Activated CD4-positive, alpha-beta T cell treated with anti-CD3 and anti-CD28 coated beads, Interleukin-2, amount 10 ng/mL, durations not matched to agents 7 days and 5 days (primary cell): ENCODE measurements at places on chromosomes 7 and 10. TPM values are rescaled to one million over a fixed set of nuclear protein-coding genes. Genes with fewer than 3 reads are reported as not detected.

GRCh38 chr10:90641731-90642130 lies 216.1 kb downstream of the HTR7 start:
- H3K27ac ChIP-seq = no peak overlapping the region
- H3K36me3 ChIP-seq = no peaks in the 10 kb centered on the region

GRCh38 chr10:92091965-92092364 lies 168.4 kb downstream of the BTAF1 start:
- H3K27ac ChIP-seq = no peak overlapping the region
- peaks cover 4% of the 10 kb centered on the region for H3K4me1 ChIP-seq
- no peaks in the 10 kb centered on the region for H3K36me3 ChIP-seq
- no peaks in the 10 kb centered on the region for H3K27me3 ChIP-seq
- H3K4me3 ChIP-seq = no peak overlapping the region

DNA sequence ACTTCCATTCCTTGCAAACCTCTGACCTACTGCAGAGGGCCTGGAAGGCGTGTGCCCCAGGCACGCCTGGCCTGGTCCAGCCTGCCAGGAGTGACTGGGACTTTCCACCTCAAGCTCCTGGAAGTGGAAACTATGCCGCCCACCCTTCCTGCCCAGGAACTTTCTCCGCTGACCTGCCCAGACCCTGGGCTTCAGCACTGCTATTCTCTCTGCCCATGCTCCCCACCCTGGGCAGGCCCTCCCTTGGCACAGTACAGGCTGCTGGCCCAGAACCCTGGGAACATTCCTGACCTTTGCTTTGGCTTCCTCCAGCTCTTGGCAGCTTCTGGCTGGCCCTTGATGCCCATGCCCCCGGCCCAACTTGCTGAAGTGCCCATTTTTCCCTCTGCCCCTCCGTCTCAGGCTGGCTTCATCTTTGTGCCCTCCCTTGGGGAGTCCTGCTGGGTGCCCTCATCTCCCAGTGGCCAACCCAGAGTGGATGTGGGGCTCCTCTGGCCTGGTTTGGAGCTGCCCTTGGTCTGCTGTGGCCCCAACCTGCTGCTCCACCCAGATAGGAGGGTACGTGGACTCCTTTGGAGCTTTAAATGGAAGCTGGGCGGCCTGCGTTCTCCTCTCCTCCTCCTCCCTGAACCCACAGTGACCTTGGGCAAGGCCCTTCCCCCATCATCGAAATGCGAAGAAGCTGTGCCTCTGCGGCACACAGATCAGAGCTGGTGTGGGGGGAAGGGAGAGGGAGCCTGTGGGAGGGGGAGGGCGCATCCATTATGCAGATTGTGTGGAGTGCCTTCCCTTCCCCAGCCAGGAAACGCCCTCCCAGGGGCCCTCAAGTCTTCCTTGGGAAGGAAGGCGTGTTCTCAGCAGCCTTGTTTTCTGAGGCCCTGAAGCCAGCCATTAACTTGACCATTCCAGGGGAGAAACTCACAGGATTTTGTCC lies 3.4 kb downstream of the MMRN2 start:
- peaks cover 9% of the 10 kb centered on the region for H3K36me3 ChIP-seq
- H3K4me1 ChIP-seq = peaks cover 6% of the 10 kb centered on the region
- DNase-seq = no peak
- H3K27me3 ChIP-seq = no peaks in the 10 kb centered on the region
- H3K4me3 ChIP-seq = no peak overlapping the region
- H3K27ac ChIP-seq = no peak overlapping the region

- no peaks in the 10 kb centered on the region for H3K36me3 ChIP-seq
- no peak for DNase-seq
- no peak overlapping the region for H3K4me3 ChIP-seq
- H3K27me3 ChIP-seq = peaks cover 12% of the 10 kb centered on the region
- no peak overlapping the region for H3K27ac ChIP-seq
These were observed 26.0 kb upstream of the ZNF32 start for GRCh38 chr10:43674553-43675210.

DNA sequence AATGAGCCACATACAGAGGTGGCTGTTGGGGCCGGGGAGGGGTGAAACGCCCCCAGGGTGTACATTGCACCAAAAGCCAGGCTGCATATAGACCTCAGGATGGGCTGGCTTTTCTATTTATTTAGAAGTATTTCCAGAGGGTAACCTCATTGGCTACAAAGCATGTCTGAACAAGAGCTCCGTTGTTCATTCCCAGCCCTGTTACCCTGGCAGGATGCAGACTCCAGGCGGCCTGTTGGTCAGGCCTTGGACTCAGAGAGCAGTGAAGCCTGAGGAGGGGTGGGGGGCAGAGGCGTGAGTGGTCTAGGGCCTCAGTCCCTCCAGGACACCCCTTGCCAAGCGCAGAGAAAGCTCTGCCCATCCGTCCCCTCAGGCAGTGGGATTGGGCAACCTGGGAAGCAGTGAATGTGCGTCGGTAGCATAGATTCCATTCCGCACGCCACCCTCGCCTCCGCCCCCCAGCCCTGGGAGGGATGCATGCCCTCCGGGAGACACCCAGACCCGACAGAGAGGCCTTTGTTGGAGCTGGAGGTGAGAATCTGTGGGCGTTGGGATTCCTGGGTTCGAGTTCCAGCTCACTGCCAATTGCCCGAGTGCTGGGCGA lies 41.9 kb downstream of the TCF7L2 start:
- no peak overlapping the region for H3K27ac ChIP-seq
- H3K4me1 ChIP-seq = no peaks in the 10 kb centered on the region
- no peak for DNase-seq
- H3K27me3 ChIP-seq = peaks cover 58% of the 10 kb centered on the region

- H3K36me3 ChIP-seq = peaks cover 57% of the 10 kb centered on the region
- peak overlapping the region; percentile 64 for H3K27ac ChIP-seq
- H3K4me1 ChIP-seq = peaks cover 79% of the 10 kb centered on the region
- no peak for DNase-seq
These were observed 170.2 kb upstream of the KLF14 start for GRCh38 chr7:130904031-130904757.

DNA sequence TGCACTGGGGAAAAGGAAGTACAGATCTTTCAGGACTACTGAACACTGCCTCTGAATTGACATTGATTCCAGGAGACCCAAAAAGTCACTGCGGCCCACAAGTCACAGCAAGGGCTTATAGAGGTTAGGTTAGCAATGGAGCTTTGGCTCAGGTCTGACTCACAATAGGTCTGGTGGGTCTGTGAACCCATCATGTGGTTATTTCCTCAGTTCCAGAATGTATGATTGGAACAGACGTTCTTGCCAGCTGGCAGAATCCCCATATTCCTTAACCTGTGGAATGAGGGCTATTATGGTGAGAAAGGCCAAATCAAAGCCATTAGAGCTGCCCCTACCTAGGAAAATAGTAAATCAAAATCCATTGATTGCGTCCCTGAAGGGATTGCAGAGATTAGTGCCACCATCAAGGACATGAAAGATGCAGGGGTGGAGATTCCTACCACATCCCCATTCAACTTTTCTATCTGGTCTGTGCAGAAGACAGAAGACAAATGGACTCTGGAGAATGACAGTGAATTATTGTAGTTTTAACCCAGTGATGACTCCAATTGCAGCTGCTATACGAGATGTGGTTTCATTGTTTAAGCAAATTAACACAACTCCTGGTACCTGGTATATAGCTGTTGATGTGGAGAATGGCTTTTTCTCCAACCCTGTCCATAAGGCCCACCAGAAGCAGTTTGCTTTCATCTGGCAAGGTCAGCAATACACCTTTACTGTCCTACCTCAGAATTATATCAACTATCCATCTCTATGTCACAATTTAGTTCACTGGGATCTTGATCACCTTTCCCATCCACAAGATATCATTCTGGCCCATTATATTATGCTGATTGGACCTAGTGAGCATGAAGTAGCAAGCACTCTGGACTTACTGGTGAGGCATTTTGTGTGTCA lies 44.5 kb upstream of the PIK3CG start:
- no peak overlapping the region for H3K27ac ChIP-seq
- no peaks in the 10 kb centered on the region for H3K27me3 ChIP-seq
- H3K4me3 ChIP-seq = no peak overlapping the region
- no peaks in the 10 kb centered on the region for H3K4me1 ChIP-seq

DNA sequence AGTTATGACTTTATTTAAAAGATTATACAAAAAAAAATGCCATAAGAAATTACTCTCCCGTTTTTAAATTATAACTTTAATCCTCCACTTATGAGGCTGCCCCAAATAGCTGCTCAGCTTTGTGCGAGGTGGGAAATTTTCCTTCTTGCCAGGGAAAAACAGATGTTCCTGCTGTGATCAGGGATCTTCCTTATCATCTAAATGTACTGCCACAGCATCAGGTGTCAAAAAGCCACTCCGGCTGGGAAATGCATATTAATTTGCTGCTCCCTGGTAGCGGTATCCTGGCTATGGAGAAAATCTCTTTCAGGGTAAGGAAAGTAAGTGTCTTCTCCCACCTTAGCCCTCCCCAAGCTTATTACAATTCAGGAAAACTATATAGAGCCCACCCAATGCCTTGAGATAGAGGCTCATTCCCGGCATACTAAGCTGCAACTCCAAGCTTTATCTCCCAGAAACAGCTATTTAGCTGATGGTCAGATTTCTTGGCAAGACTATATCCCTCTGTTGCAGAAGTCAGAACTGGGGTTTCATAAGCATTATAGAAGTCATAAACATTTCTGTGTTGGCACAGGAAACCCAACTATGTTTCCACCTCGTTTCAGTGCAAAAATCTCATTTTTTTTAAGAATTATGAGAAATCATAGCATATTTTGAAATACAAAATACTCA lies 360.4 kb downstream of the PARD3 start:
- H3K36me3 ChIP-seq = no peaks in the 10 kb centered on the region
- no peaks in the 10 kb centered on the region for H3K27me3 ChIP-seq
- H3K27ac ChIP-seq = no peak overlapping the region
- no peak overlapping the region for H3K4me3 ChIP-seq
- no peaks in the 10 kb centered on the region for H3K4me1 ChIP-seq

DNA sequence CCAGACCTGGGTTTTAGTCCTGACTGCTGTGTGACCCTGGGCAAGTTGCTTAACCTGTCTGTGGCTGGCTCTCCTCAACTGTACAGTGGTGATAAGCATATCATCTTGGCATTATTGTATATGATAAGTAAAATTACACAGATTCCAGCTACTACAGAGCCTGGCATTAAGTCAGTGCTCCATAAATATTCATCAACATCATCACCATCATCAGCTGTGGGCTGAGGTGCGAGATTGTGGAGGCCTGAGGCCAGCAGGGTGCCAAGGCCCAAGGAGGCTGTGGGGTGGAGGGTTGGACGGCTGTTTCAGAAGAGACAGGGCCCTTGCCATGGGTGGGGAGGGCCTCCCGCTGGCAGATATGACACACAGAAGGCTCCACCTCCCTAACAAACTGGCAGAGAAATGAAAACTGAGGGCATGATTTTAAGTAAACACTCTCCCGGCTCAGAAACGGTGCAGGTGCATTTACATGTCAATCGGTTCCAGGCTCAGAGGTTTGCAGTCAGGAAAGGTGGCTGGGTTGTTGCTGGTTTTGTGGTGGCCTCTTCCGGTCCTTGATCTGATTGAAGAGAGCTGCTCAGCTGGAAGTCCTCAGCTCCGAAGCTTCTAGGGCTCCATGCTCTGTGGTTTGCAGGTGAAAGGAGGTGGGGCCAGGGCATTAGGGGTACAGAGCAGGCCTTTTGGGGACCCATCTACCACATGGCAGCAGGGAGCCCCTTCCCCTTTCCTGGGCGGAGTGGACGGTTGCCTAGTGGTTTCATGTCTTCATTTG lies 10.2 kb downstream of the CRYGN start:
- peaks cover 3% of the 10 kb centered on the region for H3K27me3 ChIP-seq
- H3K4me1 ChIP-seq = peaks cover 58% of the 10 kb centered on the region
- DNase-seq = peak; percentile 85
- H3K4me3 ChIP-seq = peak overlapping the region; percentile 33
- no peaks in the 10 kb centered on the region for H3K36me3 ChIP-seq

DNA sequence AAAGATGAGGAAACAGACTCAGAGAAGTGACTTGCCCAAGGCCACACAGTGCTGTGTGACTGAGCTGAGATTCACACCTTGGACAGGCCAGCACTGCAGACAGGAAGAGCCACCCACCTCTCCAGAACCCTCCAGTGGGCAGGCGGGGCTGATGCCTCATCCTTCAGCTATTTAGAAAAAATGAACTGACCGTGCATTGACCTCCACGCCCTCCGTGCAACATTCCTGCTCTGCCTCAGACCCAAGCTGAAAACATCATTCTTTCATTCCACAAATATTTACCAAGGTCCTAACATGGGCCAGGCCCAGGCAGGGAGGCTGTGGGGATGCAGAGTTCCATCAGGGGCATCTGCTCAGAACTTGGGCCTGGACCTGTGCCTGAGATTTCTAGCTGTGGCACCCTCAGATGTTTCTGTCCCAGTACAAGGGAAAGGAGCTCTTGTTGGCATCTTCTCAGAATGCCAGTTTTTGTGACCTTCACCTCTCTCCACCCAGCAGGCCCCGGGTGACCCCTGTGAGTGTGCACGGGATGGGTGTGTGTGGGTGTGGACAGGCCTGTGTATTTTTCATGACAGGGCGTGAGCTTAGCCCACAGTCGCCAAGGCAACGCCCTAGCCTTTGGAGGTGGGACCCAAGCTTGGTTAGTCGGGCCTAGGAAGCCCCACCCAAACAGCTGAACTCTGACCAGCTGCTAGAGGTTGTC lies 6.5 kb downstream of the VSIR start:
- no peaks in the 10 kb centered on the region for H3K27me3 ChIP-seq
- no peak overlapping the region for H3K4me3 ChIP-seq
- H3K27ac ChIP-seq = peak overlapping the region; percentile 82
- H3K36me3 ChIP-seq = peaks cover 65% of the 10 kb centered on the region
- DNase-seq = no peak

GRCh38 chr7:68269405-68269804 lies 1272.8 kb downstream of the TYW1 start:
- H3K4me1 ChIP-seq = no peaks in the 10 kb centered on the region
- no peaks in the 10 kb centered on the region for H3K36me3 ChIP-seq
- no peak overlapping the region for H3K27ac ChIP-seq
- no peaks in the 10 kb centered on the region for H3K27me3 ChIP-seq
- H3K4me3 ChIP-seq = no peak overlapping the region

- peak; percentile 20 for DNase-seq
- peak overlapping the region; percentile 100 for H3K27ac ChIP-seq
- H3K4me1 ChIP-seq = peaks cover 37% of the 10 kb centered on the region
- peaks cover 2% of the 10 kb centered on the region for H3K27me3 ChIP-seq
These were observed 1.2 kb upstream of the NAMPT start for GRCh38 chr7:106285855-106286492.

DNA sequence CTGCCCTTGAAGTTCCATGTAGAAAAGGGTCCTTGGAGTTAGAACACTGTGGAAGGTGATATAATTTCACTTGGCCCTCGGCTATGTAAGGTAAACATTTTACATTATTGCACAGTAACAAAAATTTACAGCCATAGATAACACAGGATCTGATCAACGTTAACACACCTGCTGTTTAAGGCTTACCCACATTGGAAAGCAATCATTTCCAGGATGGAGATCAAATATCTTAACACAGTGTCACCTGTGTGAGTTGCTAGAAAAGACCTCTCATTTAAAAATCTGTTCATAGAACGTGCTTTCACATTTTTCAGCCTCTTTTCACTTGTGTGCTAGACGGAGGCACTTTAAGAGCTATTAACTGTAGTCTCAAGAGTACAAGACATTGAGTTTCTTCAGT lies 1.9 kb downstream of the TMEM229A start:
- no peak overlapping the region for H3K4me3 ChIP-seq
- DNase-seq = no peak
- peaks cover 4% of the 10 kb centered on the region for H3K4me1 ChIP-seq
- no peaks in the 10 kb centered on the region for H3K36me3 ChIP-seq
- H3K27me3 ChIP-seq = peaks cover 48% of the 10 kb centered on the region

ADAM22 gene
- total RNA-seq = 0.96 TPM

TUBB8 gene
- total RNA-seq = not detected

LRRC61 gene
- total RNA-seq = 12.8 TPM

SPRN gene
- not detected for total RNA-seq
